ENCODE measurements at places on chromosomes 6 and 20.

DNA sequence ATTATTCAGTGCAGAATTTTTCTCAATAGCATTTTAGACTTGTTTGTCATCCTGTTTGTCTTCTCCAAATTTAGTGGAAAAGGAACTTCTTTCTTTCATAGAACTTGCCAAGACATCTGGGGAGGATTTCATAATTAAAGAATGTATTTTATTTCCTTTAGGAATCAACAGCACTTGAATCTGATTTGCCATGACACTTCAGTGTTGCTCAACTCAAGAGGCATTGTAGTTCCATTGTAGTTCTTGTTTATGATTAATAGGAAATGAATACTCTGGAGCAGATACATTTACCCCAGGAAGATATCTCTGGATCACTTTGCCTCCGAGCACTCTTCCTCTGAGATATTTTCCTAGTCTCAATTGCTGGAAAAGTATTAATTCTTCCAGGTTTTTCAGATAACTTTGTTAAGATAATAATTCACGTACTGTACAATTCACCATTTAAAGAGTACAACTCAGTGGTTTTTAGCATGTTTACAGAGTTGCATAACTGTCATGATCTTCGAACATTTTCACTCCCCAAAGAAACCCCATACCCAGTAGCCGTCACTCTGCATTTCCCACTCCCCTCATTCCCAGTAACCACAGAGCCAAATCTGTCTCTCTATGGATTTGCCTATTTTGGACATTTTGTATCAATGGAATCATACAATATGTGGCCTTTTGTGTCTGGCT is 29.7 kb downstream of the AKAP12 start:
- H3K4me1 ChIP-seq: no peaks in the 10 kb centered on the region
- H3K27ac ChIP-seq: no peak overlapping the region
- DNase-seq: no peak

GRCh38 chr6:128425856-128426255 is 94.5 kb downstream of the PTPRK start:
- no peaks in the 10 kb centered on the region for H3K4me1 ChIP-seq
- no peak for DNase-seq
- no peaks in the 10 kb centered on the region for H3K36me3 ChIP-seq
- H3K27ac ChIP-seq: no peak overlapping the region
- no peaks in the 10 kb centered on the region for H3K27me3 ChIP-seq

DNA sequence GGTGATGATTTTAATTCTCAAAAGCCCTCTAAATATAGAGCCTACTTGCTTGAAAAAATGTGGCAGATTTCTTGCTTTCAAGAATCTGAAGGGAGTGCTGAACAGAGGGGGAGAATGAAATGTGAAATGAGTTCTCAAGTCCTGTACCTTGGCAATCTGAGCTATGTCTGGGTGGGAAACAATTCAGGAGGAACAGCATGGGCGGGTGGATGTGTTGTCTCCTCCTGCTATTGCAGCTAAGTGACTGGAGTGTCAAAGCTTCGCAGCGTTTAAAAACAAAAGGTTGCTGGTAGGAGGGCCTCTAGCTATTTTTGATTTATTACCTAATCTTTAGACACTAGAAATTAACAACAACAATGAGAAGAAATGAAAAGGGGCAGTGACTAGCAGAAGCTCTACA is 102.5 kb upstream of the ARG1 start:
- H3K27ac ChIP-seq: no peak overlapping the region
- no peaks in the 10 kb centered on the region for H3K36me3 ChIP-seq
- no peak for DNase-seq
- H3K27me3 ChIP-seq: no peaks in the 10 kb centered on the region

DNA sequence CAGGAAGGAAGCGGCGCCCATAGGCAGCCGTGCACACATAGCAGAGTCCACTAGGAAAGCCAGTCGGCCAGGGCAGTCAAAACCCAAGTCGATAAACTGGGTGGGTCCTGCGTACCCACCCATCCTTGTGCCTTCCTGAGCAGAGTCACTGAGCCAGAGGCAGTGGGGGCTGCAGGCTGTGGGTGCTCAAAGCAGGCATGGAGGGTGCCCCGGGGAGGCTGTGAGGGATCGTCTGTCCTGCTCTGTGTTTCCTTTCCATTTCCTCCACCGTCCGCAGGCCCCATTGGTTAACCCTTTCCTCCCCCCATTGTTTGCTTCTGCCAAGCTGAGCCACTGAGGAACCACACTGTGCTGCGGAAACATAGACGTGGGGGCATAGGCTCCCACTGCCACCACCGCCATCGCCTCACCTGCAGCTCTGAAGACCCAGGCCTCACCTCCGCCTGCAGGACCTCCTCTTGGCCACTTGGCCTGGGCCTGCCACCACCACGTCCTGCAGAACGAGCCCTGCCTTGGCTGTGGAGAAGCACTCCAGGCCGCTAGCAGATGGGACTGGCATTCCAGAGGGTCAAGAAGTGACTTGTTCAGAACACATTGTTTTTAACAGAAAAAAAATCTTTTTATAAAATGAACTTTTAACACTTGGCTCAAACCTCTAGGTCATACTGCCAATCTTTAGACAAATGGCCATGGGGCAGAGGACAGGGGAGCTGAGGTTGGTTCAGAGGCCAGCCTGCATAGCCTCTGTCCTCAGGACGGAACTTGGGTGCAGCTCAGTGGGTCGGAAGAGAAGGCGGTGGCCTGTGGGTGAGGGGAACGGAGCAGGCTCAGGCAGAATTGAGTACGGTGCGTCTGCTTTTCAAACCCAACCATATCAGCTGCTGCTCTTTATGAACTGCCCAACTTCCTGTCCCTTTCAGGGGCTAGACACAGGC is 52.6 kb downstream of the TCP11 start:
- no peaks in the 10 kb centered on the region for H3K4me1 ChIP-seq
- no peak for DNase-seq
- H3K4me3 ChIP-seq: no peak overlapping the region
- H3K27me3 ChIP-seq: no peaks in the 10 kb centered on the region

DNA sequence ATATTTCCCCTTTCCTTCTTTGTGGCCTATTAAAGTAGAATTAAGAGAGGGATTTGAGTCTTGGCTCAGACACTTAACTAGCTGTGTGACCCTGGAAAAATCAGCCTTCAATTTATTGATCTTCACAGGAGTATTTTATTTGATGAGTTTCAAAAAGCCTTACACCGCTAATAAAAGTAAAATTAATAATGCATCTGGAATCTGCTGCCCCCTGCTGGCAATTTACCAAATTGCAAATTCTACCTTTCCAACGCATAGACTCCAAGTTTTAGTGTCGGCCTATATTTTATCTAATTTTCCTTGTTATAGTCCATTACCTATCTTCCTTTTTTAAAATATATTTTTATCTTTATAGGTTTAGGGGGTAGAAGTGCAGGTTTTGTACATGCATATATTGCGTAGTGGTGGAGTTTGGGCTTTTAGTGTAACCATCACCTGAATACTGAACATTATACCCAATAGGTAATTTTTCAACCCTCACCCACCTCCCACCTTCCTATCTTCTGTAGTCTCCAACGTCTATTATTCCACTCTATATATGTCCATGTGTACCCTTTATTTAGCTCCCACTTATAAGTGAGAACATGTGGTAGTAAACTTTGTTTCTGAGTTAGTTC is 46.3 kb downstream of the GOPC start:
- no peaks in the 10 kb centered on the region for H3K27me3 ChIP-seq
- no peak for DNase-seq
- no peak overlapping the region for H3K4me3 ChIP-seq

GRCh38 chr6:134295953-134296553 is 21.9 kb downstream of the SGK1 start:
- no peaks in the 10 kb centered on the region for H3K36me3 ChIP-seq
- peak overlapping the region; percentile 17 for H3K27ac ChIP-seq
- no peak overlapping the region for H3K4me3 ChIP-seq
- no peaks in the 10 kb centered on the region for H3K27me3 ChIP-seq

DNA sequence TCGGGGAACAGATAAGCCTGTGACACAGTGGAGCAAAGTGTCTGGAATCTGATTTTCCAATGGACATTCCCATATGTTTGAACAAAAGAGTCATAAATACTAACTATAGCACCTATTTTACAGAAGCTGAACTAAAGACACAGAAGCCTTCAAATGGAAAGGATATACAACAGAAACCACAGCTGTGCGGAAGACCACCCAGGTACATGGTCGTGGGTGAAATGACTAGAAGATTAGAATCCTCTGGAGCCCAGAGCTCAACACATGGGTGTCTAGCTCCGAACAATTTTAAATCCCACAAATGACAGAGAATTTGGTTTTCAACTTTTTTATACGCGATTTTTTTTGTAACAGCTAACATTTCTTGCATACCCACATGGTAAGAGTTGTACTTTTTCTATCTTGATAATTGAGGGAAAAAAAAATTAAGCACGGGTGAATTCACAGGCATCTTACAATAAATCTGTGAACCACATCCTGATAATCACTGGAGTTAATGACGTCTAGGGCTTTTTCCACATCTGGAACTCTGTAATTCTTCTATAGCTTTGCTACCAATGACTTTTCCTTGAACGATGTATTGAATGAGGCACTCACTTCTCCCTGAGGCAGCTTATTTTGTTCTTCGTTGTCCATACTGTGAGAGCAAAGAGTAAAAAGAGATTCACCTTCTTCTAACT is 271.1 kb upstream of the AGPAT4 start:
- no peaks in the 10 kb centered on the region for H3K27me3 ChIP-seq
- DNase-seq: no peak
- peaks cover 2% of the 10 kb centered on the region for H3K4me1 ChIP-seq

DNA sequence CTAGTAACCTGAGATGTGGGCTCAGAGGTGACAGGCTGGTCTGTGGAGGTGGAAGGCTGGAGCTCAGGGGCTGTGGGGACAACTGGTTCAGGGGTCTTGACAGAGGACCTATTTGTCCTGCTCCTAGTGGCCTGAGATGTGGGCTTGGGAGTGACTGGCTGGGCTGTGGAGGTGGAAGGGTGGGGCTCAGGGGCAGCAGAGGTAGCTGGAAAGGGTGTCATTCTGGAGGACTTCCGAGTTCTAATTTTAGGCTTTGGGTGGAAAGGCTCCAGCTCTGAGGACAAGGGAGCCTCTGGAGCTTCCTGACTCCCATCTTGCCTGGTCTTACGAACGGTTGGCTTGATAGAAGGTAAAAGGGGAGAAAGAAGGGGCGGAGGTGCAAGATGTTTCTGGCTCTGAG is 11.5 kb downstream of the MDC1 start:
- H3K27ac ChIP-seq: no peak overlapping the region
- H3K4me1 ChIP-seq: peaks cover 12% of the 10 kb centered on the region
- H3K4me3 ChIP-seq: no peak overlapping the region
- DNase-seq: no peak
- peaks cover 63% of the 10 kb centered on the region for H3K36me3 ChIP-seq
- H3K27me3 ChIP-seq: no peaks in the 10 kb centered on the region

DNA sequence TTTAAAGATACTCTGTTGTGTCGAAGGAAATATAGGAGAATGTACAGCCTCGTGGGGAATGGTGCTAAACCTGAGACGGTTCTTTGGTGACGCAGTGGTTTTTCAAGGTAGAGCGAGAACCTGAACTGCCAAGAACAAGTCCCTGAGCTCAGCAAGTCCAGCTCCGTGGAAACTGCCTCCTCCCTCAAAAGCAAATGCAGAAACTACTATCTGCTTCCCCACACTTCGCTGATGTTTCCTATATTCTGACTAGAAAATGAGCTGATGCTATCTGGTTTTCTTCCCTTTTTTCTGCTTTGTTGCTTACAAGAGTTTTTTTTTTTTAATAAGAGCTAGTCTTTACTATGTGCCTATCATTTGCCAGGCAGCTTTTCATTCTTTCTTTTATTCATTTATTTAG is 85.3 kb upstream of the LY86 start:
- peaks cover 6% of the 10 kb centered on the region for H3K27me3 ChIP-seq
- no peak for DNase-seq
- H3K4me1 ChIP-seq: peaks cover 5% of the 10 kb centered on the region
- no peak overlapping the region for H3K4me3 ChIP-seq
- H3K27ac ChIP-seq: no peak overlapping the region

DNA sequence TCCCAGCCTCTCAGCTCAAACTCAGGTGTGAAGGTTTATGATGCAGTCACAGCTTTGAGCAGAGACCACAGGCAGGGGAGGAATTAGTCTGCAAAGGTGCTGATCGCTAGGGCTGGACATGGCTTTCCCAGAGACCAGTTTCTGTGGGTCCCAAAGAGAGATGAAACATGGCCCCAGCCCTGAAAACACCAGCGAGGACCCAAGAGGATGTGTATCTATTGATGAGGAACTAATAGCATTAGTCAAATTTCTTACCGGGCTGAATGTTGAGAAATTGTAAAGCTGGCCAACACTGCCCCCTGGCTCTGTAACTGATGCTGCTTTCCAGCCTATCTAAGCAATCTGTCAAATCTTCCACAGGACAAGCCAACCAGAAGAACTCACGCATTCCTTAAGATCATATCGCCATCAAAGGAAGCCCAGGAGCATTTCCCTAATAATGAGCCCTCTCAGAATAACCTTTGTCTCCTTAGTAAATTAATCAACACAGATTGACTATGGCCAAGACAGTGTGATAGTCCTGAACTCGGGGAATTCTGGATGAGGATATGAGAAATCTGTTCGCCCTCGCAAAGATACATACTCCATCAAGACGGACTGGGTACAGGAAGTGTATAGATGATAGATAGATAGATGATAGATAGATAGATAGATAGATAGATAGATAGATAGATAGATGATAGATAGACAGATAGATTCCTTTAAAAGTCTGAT is 7.8 kb upstream of the ACSS1 start:
- peaks cover 12% of the 10 kb centered on the region for H3K27me3 ChIP-seq
- H3K4me3 ChIP-seq: no peak overlapping the region
- DNase-seq: peak; percentile 46
- no peak overlapping the region for H3K27ac ChIP-seq
- no peaks in the 10 kb centered on the region for H3K36me3 ChIP-seq
- H3K4me1 ChIP-seq: peaks cover 20% of the 10 kb centered on the region

- H3K36me3 ChIP-seq: peaks cover 27% of the 10 kb centered on the region
- H3K27me3 ChIP-seq: no peaks in the 10 kb centered on the region
- no peak for DNase-seq
- H3K4me1 ChIP-seq: peaks cover 52% of the 10 kb centered on the region
Measured at GRCh38 chr6:159033160-159034049, 11.4 kb downstream of the TAGAP start.

- DNase-seq: no peak
- H3K36me3 ChIP-seq: no peaks in the 10 kb centered on the region
- no peaks in the 10 kb centered on the region for H3K27me3 ChIP-seq
- H3K27ac ChIP-seq: no peak overlapping the region
- H3K4me1 ChIP-seq: peaks cover 21% of the 10 kb centered on the region
Measured at GRCh38 chr6:155881826-155882526, 426.3 kb upstream of the NOX3 start.

GRCh38 chr20:24943731-24944130 is 5.3 kb upstream of the CST7 start:
- peaks cover 10% of the 10 kb centered on the region for H3K27me3 ChIP-seq
- H3K4me1 ChIP-seq: peaks cover 5% of the 10 kb centered on the region
- no peak overlapping the region for H3K4me3 ChIP-seq
- H3K27ac ChIP-seq: no peak overlapping the region
- DNase-seq: no peak

GRCh38 chr6:20409427-20409971 is 7.8 kb downstream of the E2F3 start:
- H3K27me3 ChIP-seq: no peaks in the 10 kb centered on the region
- H3K4me3 ChIP-seq: peak overlapping the region; percentile 67
- DNase-seq: peak; percentile 32
- peaks cover 29% of the 10 kb centered on the region for H3K36me3 ChIP-seq

GRCh38 chr6:138545621-138545980 is 46.3 kb upstream of the NHSL1 start:
- no peak overlapping the region for H3K4me3 ChIP-seq
- no peaks in the 10 kb centered on the region for H3K4me1 ChIP-seq
- H3K36me3 ChIP-seq: no peaks in the 10 kb centered on the region
